Heart right ventricle (tissue), 16 donors: ENCODE measurements at places on chromosomes 5 and 9. TPM values are rescaled to one million over a fixed set of nuclear protein-coding genes. Genes with fewer than 3 reads are reported as not detected.

Gene POLR1E
- 28.8 TPM for total RNA-seq

Gene SLC36A2
- 2.8 TPM for total RNA-seq

Gene CCDC171
- 1.4 TPM for total RNA-seq

Gene SERINC5
- total RNA-seq: 19.7 TPM

Gene C9orf152
- total RNA-seq: not detected

Gene DMRT3
- not detected for total RNA-seq

Gene CDKN2B-AS1
- not detected for total RNA-seq

Gene FOXI1
- total RNA-seq: not detected

Gene SYK
- 1.0 TPM for total RNA-seq

Gene THBS4
- 180 TPM for total RNA-seq

Gene SMIM33
- not detected for total RNA-seq

Gene NUTM2G
- total RNA-seq: not detected

DNA sequence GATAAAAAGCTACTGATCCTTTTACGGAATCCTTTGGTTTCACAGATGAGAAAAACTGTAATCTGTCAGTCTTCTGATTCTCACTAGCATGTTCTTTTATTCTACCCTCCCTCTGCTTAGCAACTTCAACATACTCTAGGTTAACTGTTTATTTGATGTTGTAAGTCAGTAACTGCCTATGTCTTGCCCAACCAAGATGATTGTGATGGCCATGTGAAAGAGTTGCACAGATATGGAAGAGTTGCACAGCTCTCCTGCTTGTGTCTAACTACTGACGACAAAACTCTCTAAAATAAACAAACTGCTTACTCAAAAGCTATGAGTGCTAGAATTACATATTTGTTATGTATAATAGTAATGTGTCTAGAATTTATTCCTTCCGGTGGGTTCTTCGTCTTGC lies 227.3 kb upstream of the DAB2 start:
- DNase-seq: no peak

- DNase-seq: no peak
These were observed 17.9 kb downstream of the FUBP3 start for GRCh38 chr9:130597228-130597627.

DNA sequence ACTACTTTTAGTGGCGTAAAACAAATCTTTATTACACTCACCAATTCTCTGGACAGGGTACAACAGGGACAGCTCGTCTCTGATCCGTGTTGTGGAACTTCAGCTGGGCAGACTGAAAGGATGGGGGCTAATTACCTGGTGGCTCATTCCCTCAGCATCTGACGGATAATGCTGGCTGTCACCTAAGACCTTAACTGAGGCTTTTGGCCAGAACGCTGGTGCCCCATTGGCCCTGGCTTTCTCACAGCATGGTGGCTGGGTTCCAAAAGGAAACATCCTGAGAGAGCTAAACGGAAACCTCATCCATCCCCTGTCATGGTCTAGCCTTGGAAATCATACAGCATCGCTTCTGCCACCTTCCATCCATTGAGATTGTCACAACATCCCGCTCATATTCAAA lies 62.9 kb downstream of the RAI14 start:
- DNase-seq: no peak

DNA sequence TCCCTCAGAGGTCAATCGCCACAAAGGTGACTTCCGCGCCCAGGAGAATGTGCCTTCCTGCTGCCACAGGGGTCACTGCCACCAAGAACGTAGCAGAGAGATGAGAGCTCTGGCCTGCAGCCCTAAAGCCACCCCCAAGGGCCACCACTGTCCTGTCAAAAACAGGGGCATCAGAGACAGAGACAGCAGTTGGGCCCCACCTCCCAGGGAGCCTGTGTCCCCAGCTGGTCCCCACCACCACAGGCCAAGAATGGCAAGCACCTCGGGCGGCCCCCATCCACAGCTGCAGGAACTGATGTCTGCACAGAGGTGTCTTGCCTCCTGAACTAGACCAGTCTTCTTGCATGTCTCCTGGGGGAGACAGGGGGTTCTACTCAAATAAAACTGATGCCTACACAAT lies 5.8 kb downstream of the SPATA31E1 start:
- DNase-seq: no peak

- DNase-seq: no peak
These were observed 209.2 kb upstream of the KLF4 start for GRCh38 chr9:107698779-107699178.

DNA sequence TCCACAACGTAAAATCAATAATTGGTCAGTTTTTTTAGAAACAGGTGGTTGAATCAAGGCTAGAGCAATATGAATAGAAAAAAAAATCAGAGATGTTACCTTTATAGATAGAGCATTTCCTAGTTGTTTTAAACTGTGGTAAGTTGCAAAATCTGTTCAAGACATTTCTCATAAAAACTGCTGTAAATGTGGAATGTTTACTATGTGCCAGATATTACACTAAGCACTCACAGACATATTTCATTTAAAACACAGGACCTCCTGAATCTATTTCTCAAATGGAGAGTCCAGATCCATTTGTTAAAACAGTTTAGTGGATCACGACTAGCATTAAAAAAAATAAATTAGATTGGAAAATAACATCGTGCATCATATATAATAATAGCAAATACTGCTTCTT lies 570.0 kb upstream of the ZNF608 start:
- DNase-seq: no peak

DNA sequence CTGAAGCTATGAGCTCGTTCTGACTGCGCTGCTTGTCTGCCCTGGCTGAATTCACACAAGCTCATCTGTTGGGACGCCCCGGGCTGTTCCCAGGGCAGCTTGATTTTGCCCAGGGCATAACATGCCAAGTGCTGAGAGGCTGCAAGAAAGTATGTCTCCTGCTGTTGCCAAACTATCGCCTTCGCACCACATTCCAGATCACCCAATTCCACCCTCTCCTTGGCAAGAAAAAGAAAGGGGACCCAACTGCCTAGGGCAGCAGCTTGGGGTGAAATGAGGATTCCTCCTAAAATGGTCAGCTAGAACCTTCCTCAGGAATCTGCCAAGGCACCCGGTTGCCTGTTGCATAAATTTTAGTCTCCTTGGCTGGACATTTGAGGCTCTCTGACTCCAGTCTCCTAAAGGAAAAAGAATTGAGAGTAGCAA lies 21.2 kb downstream of the COL15A1 start:
- no peak for DNase-seq

DNA sequence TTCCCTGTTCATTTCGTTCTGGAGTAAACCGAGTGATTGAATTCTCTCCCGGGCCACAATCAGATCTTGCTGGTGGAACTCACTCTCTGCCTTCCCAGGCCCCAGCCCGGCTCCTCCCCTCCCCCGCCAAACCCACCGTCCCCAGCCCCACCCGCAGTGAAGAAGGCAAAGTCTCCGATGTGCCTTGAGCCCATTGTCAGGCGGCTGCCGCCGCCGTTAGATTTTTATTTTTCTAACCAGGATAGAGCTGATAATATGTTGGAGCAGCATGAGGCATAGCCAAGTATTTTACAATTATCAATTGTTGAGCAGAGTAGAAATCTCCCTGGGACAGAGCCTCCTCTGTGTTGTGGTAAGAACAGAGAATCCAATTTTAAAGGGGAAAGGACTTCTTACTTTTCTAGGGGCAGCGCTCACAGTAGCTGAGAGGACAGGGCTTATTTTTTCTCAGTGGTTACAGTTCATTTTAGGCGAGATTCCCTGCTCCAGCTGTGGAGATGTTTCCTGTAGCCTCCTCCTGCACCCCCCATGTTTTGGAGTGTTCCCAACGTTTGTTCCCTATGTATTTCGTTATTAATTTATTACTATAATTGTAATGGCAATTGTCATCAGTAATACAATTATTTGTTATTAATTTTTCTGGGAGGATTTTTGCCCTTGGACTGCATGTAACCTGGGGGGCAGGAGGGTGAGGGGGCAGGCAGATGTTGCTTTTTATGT lies 1.3 kb downstream of the PSAT1 start:
- DNase-seq: no peak

DNA sequence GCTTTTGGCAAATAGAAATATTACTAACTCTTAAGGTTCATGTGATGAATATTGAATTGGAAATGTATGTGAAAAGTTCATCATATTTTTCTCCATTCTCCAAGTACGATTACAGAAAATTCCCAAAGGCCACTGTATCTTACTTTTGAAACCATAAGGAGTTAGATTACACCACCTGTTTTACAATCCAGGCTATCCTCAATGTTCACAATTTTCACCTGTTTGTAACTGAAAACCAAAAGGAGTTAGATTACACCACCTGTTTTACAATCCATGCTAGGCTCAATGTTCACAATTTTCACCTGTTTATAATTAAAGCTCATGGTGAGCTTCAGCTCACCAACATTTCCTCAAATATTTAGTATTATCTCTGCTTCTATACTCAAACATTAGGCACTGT lies 188.0 kb downstream of the HCN1 start:
- DNase-seq: no peak

GRCh38 chr5:180865981-180866695 lies 5.1 kb upstream of the ZFP62 start:
- no peak for DNase-seq

DNA sequence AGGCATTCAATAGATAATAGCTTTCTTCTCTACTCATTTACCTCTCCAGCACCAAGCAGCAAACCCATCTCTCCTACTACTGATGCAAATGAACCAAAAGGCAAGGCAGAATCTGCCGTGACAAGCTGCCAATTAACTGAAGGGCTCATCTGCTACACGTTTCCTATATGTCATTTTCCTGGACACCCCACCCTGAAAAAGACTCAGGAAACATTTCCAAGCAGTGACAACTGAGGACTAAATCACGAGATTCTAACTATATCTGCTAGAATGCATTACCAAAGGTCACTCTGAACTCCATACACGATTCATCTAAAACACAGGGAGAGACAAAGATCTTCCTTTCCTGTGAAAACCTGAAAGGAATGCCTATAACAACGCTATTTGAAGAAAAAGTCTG lies 12.9 kb downstream of the PLPP1 start:
- no peak for DNase-seq

- DNase-seq: no peak
These were observed 12.7 kb upstream of the GFPT2 start for GRCh38 chr5:180365829-180366228.

- no peak for DNase-seq
These were observed 159.6 kb downstream of the IRX2 start for GRCh38 chr5:2591777-2592453.

- DNase-seq: peak; percentile 72
These were observed 72.4 kb upstream of the FBXW11 start for GRCh38 chr5:172078726-172079345.

- no peak for DNase-seq
These were observed 43.2 kb upstream of the NR3C1 start for GRCh38 chr5:143446535-143447226.

- DNase-seq: no peak
These were observed 30.5 kb upstream of the MSH3 start for GRCh38 chr5:80623999-80624398.

GRCh38 chr5:131364507-131365050 lies 100.7 kb downstream of the CDC42SE2 start:
- no peak for DNase-seq

- no peak for DNase-seq
These were observed 8.1 kb upstream of the SLC2A8 start for GRCh38 chr9:127388856-127389238.

DNA sequence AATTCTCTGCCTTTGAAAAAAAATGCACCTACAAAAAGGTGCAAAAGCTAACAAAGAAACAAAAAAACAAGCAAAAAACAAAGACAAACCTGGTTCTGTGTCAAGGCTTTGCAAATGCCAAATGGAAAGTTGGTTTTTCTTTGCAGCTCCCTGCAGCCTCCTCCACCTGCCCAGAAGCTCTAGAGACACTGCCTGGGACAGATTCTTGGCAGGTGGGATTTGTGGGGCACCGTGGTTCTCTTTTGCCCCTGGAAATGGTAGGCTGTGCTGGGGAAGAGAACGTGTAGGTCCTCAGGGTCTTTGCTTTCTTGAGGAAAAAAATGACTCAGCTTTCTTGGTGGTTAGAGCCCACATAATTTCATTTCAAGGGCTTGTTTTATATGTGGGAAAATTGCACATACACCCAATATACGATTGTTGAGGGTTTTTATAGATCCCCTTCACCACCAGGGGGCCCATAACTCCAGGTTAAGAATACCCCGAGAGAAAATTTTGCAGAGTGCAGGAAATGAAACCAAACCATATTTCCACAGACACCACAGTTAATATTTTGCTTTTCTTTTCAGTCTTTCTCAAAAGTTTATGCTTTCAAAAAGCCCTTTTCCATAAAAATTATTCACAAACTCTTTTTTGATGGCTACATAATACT lies 58.7 kb downstream of the NXNL2 start:
- DNase-seq: peak; percentile 79

GRCh38 chr5:127353327-127353726 lies 62.7 kb downstream of the MEGF10 start:
- no peak for DNase-seq

DNA sequence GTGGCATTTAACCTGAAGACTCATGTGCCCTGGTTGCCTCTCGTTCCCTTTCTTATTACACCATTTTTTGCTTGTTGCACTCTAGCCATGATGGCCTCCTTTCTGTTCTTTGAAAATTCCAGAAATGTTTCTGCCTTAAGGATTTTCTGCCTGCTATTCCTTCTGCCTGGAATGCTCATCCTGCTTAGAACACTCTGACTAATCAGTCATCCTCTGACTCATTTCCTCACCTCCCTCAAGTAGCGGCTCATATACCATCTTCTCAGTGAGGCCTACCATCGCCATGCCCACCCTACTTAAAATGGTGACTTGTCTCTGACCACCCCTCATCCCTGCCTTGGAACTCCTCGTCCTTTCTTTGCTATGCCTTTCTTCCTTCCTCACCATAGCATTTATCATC lies 68.8 kb downstream of the KIF4B start:
- no peak for DNase-seq

DNA sequence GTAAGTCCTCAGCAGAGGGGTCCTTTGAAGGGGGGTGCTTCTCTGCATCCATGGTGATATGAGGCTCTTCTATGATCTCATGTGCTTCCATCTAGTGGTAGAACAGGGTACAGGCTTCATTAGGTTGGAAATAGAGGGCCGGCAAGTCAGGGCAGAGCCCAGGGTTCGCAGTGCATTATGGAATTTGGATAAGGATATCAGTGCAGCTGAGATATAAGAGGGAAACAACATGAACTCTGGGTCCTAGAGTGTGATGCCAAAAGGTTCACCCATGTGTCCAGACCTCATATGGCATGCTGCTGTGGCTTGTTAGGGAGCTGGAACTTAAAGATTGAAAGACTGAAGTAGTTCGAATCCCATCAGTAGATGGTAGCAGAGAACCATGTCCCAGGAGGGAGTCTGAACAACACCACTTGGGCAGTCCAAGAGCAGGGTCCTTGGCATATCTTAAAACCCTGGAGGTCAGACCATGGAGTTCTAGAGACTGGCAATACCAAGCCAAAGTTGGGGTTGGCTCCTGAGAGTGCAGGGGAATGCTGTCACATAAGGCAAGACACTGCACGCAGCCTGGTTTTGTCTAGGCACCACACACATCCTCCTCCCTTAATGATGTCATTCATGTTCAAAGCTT lies 2.3 kb downstream of the FAM221B start:
- no peak for DNase-seq

- DNase-seq: no peak
These were observed 156.5 kb downstream of the ERCC6L2 start for GRCh38 chr9:96031916-96032534.
